ENCODE measurements at places on chromosomes 11 and 22.

- DNase-seq = no peak
Measured at GRCh38 chr22:35215993-35216392, 41.3 kb upstream of the HMGXB4 start.

- no peak for DNase-seq
Measured at GRCh38 chr11:8713760-8714454, 31.3 kb downstream of the RPL27A start.

DNA sequence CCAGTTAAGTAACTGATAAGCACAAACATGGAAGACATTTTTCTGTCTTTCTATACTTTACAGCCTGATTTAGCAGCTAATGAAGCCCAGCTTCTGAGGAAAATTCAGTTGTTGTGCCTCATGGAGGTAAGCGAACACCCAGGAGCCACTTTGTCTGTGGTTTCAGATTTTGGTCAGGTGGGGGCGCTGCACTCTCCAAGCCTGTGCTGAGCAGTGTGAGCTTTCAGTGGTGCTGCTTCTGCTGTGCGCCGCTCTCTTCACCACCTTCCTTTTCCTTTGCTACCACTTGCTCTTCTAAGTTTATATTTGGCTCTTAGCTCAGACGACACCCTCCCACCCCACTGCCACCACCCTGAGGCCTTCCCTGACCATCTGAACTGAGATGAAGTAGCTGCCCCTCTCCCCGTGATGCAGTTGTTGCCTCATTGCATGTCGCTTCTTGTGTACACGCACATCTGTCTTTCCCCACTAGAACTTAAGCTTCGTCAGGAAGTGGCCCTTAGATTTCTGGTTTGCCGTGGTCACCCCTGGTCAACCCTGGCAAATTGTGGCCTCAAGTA, 14.0 kb downstream of the PSMD13 start:
- peak; percentile 44 for DNase-seq

DNA sequence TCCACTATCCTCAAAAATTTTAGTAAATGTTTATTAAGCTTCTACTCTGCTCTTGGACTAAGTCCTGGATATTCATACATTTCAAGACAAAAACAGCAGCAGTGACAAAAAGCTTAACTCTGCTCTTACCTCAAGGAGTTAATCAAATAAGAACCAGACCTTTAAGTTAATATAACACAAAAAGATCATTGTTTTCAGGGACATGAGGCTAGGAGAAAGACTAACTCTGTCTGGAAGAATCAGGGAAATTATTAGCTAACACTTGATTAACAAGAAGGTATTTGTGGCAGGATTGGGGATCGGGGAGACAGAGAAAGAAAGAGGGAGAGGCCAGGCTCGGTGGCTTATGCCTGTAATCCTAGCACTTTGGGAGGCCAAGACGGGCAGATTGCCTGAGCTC, 74.4 kb downstream of the PPP2R1B start:
- DNase-seq = no peak
